ENCODE measurements at places on chromosomes 12 and 14.
A peak's percentile ranks its signal among the peaks of the same experiment; 100 is the strongest.

GRCh38 chr14:98437113-98437512 lies 834.9 kb downstream of the BCL11B start:
- no peak for DNase-seq

- DNase-seq: no peak
These were observed 1.1 kb upstream of the SLCO1B1 start for GRCh38 chr12:21129906-21130305.

GRCh38 chr12:69225251-69225910 lies 14.0 kb upstream of the CPSF6 start:
- no peak for DNase-seq

- DNase-seq: no peak
These were observed 13.6 kb upstream of the ACVR1B start for GRCh38 chr12:51937926-51938325.

DNA sequence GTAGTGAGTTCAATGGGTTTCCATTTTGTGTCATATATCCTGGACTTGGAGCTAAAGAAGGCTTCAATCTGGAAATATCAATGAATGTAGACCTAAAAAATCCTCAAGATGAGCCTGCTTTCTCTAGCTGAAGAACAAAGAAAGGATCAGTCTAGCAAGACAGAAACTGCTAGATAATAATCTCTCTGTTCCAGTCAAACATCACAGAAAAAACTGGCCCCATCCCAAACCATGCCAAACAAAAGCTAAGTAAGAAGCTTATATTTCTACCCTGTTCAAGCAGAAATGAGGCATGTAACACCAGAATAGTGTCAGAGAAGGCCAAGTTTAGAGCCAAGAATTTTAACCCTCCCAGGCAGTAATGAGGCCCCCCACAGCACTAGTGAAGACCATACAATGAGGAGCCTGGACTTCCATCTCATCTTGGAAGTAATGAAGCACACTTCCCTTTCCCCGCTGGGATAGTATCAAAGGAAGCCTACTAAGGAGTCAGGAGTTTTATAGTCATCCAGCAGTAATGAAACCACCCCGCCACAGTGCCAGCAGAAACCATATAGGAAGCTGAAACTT lies 95.8 kb downstream of the NELL2 start:
- no peak for DNase-seq

GRCh38 chr12:97075161-97075933 lies 168.3 kb downstream of the NEDD1 start:
- no peak for DNase-seq

- DNase-seq: no peak
These were observed at the start of gene BCL2L2 for GRCh38 chr14:23306412-23307145. TSS of gene BCL2L2 (plus strand) at chr14:23306833. CDS start at chr14:23307768, 935 bp downstream.

- DNase-seq: no peak
These were observed 118.6 kb upstream of the RTL1 start for GRCh38 chr14:101022121-101022520.

DNA sequence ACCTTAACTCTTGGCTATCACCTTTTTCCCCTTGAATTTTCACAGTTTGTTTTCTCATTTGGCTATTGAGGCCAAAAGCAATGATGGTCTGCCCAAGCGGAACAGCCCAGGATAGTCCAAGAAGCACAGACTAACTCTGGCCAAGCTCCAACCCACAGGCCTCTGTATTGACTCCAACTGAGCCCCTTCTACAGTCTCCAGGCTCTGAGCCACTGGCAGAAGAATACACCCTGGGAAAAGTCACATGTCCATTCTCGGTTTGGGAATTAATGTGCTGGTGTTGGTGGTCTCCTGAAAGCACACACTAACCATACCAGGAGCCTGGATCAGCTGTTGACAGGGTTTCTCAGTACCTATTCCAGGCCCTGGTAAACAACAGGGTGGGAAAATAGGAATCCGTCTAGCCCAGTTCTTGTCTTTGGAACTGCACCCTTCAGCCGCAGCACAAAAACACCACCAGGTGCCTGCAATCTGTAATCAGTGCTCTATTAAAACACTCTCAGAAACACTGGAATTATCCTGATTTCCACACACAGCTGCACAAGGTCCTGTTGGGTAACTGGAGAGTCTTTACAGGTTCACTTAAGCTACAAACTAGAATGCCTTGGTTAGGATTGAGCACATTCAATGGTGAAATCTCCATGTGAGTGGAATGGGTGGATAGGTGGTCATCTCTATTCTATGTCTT lies 63.6 kb downstream of the STXBP6 start:
- DNase-seq: no peak

DNA sequence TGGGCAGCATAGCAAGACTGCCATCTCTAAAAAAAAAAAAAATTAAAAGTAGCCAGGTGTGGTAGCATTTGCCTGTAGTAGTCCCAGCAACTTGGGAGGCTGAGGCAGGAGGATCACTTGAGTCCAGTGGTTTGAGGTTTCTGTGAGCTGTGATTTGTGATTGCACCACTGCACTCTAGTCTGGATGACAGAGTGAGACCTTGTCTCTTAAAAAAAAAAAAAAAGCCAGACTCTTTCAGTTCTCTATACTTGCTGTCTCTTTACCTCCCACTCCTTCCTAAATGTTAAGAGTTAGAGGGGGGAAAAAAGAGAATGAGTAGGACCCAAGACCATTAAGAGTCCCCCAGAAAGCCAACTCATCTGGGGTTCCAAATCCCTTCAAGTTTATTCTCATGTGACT lies 17.8 kb downstream of the EIF2S1 start:
- DNase-seq: no peak

GRCh38 chr14:51248016-51248987 lies 8.3 kb downstream of the TMX1 start:
- DNase-seq: no peak

DNA sequence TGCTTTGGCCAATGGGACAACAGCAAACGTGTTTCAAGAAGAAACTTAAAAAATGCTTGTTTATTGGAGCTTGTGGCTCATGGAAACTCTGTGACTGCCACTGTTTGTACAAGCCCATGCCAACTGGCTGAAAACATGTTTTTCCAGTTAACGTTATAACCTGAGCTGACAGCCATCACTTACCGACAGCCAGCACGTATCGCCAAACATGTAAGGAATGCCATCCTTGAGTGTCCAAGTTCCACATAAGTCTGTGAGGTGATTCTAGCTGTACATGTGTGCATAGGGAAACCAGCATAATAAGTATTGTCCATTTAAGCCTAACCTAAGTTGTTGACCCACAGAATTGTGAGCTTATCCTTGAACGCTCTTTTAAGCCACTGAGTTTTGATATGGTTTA lies 596.9 kb downstream of the TRHDE start:
- DNase-seq: no peak

- DNase-seq: no peak
These were observed 21.5 kb downstream of the PPTC7 start for GRCh38 chr12:110561471-110562201.

GRCh38 chr12:68915055-68915454 lies 17.9 kb downstream of the CPM start:
- DNase-seq: no peak

DNA sequence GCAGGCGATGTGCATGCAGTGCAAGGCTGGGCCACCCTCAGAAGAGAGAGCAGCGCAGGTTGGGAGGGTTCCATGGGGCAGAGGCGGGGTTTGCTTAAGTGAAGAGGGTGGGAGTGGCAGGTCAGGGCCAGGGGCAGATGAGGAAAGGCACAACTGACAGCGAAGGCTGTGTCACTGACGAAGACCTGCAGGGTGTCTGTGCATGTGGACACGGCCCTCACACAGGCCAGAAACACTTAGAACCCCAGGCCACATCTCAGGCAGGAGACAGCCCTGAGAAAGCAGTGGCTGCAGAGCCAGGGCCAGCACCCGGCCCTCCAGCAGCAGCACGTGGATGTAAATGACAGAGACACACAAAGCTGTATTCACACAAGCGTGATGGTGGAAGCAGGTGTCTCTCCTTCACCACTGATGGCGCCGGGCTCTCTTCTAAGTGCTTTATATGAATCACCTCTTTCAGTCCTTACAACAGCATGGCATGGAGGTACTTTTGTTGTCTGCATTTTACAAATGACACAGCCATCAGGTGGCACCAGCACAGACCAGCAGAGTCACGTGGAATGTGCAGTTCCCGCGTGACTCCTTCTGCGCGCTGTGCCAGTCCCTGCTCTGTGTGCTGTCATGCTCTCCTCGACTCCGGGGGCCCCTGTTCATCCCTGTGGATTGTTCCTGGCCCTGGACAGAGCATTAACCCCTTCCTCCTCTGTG lies 54.6 kb downstream of the TSPAN11 start:
- no peak for DNase-seq

DNA sequence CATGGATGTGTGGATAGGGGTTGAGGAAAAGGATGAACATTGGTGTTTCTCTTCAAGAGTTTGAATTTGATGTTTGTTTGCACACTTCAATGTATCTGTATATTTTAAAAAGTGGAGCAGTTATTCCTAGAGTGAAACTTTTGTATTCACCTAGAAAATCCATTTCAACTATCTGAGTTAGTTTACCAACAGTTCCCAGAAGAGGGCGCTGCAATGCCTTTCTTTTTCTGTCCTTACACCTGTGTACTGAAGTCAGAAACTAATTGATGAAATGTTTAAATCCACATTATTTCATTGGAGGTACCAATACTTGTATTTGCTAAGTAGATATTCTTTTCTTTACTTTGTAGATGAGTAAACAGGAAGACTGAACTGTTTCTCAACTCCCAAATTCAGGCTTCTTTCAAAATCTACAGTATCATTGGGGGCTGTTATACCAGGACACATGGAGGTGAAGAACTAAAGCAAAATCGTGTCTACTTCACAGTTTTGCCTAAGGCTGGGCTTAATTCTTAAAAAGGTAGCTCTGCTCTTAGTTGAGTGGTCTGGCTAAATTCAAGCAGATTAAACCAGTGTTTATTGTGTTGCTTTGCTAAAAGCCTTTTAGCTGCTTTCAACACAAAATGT lies 26.6 kb upstream of the KLRB1 start:
- peak; percentile 65 for DNase-seq

- no peak for DNase-seq
These were observed 897 bp downstream of the ACTR10 start for GRCh38 chr14:58200846-58201245.

GRCh38 chr12:112597986-112598385 lies 179.2 kb downstream of the PTPN11 start:
- no peak for DNase-seq

DNA sequence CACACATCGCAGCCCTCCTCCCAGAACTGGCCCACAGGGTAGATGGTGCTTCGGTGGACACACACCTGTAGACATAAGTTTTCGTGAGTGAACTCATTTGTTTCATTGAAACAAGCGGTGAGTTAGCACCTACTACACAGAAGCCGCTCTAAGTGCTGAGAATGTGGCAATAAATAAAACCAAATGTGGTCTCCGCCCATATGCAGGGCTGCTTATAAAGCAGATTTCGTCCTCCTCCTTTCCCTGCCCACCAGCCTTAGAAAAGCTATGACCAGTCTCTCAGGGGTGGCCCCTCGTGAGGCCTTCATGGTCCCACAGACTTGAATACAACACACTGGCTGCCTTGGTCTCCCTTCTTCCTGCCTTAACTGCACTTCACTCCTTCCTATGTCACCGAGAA lies 31.1 kb upstream of the ANO2 start:
- DNase-seq: no peak

DNA sequence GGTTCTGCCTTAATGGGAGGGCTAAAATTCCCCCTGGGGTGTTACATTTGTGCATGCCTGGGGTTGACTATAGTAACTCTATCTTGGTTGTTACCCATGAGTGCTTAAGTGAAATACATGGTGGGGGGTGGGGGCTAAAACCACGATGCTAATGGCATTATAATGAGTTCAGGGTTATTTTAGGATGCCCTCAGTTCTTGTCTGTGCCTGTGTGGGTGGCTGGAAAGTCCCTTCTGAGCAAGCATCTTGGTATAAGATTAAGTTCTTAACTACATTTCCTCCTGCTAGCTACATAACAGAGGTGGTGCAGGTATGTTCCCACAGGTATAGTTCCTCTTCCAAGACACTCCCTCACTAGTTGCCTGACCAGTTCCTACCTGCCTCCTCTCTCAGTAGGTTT lies 822.3 kb downstream of the LRFN5 start:
- no peak for DNase-seq

GRCh38 chr12:113647048-113647447 lies 175.4 kb upstream of the LHX5 start:
- no peak for DNase-seq

DNA sequence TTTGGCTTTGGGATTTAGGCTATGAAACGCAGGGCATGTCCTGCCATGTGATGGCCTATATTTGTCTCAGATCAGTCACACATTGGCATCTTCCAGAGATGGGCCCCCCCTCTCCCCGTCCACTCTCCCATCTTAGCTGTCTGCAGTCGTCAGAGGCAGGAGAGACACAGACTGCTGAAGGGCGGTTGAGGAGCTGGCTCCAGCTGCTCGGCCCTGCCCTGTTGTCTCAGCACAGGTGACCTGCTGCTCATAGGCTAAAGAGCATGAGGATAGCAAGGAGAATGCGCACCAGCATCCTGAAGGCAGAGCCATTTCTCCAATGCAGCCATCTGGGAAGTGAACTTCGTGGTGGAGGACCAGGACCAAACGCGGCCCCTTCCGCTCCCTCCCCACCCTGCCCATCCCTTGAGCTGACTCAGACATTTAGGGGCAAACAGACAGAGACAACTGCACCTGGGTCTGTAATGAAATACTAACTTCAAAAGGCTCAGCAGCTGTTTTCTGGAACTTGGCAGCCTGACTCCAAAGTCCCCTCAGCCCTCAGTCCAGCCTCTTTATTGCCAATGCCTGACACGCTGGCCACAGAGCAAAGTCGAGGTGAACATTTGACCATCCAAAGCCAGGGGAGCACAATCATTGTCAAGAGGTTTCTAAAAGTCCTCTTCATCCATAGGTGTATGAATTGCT lies 22.3 kb downstream of the FZD10 start:
- DNase-seq: no peak

- no peak for DNase-seq
These were observed 6.5 kb upstream of the CDK2AP1 start for GRCh38 chr12:123278101-123278627.

DNA sequence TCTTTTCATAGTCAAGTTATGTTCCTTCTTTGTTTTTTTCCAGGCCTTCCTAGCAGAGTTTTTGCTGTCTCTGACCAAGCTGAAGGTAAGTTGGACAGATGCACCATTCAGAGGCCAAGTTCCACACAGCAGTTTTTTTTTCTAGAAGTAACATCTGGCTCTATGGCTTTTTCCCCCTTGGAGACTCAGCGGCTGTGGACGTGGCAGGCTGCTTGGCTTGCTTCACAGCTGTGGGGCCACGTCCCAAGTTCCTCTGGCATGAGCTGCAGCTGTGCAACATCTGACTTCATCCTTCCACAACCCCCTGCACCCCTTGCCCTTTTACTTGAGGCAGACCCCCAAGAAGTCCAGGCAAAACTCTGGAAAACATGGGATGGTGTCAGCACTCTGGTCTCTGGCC lies 24.2 kb upstream of the RHOJ start:
- DNase-seq: no peak

GRCh38 chr12:43758728-43759563 lies at the start of the genes IRAK4 and PUS7L:
TSS of gene IRAK4 (plus strand) at chr12:43758951. CDS start at chr12:43768112, 9,161 bp downstream.
TSS of gene PUS7L (minus strand) at chr12:43758790. CDS start at chr12:43755245, 3,545 bp downstream.
- DNase-seq: peak; percentile 84
